ENCODE measurements at places on chromosomes 2 and 18. TPM values are rescaled to one million over a fixed set of nuclear protein-coding genes. Genes with fewer than 3 reads are reported as not detected.

DNA sequence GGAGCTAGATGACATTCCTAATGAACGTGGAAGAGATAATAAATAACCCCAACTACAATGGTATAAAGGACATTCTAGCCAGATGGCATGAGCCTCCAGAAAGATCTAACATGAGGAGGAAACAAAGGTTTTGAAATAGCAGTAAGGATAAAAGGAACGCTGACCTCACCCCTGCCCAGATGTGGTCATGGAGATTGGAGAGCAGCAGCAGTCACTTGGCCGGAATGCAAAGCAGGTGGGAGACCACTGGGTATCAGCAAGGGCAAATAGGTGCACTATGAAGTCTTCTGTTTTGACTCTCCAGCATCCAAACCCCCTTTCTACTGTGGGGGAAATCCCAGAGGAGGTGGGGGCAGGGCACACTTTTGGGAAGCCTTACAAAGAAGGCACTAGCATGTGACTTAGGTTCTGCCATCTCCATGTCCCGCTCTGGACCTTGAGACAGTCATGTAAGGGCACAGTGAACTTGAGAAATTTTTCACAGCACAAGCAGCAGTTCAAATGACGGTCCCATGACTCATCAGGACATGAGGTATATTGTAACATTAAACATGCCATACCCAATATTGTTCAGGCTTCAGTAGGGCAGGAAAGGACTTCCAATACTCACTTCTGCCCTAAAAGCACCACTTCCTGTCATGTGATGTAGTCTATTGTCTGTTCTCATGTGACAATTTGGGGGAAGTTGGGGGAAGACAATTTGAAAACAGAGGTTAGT lies 55.2 kb downstream of the METTL4 start:
- peaks cover 2% of the 10 kb centered on the region for H3K27me3 ChIP-seq
- no peaks in the 10 kb centered on the region for H3K36me3 ChIP-seq
- no peak overlapping the region for H3K27ac ChIP-seq
- no peaks in the 10 kb centered on the region for H3K4me1 ChIP-seq

DNA sequence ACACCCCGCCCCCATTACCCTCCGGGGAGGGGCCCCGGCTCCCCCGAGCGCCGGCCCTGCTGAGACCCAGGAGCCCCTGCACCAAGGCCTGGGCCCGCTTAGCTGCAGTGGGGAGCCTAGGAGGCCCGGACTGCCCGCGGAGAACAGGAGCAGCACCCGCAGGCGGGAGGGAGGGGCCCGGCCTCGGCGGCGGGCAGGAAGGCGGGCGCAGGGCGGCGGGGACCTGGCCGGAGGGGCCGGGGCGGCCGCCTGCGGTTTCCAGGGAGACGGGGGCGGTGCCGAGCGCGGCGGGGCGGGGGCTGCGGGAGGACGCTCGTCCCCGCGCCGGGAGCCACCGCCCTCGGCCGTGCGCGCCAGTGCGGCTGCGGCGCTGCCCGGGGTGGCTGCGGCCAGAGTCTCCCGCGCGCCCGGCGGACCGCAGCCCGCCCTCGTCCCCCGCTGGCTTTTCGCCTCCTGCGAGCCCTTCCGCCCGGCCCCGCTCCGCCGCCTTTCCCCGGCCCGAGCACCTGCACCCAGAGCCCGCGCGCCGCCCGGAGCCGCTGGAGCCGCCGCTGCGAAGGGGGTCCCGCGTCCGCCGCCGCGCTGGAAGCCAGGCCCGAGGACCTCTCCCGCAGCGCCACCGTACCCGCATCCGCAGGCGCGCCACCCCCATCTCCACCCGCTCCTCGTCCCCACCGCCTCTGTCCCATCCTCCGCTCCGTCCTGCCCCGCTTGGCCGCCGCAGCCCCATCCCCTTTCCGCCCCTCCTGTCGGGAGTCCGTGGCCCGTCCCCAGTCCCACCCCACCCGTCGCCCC lies 17.2 kb downstream of the GPC1 start:
- DNase-seq = no peak
- H3K36me3 ChIP-seq = no peaks in the 10 kb centered on the region
- H3K4me3 ChIP-seq = peak overlapping the region; percentile 68
- H3K4me1 ChIP-seq = peaks cover 49% of the 10 kb centered on the region

DNA sequence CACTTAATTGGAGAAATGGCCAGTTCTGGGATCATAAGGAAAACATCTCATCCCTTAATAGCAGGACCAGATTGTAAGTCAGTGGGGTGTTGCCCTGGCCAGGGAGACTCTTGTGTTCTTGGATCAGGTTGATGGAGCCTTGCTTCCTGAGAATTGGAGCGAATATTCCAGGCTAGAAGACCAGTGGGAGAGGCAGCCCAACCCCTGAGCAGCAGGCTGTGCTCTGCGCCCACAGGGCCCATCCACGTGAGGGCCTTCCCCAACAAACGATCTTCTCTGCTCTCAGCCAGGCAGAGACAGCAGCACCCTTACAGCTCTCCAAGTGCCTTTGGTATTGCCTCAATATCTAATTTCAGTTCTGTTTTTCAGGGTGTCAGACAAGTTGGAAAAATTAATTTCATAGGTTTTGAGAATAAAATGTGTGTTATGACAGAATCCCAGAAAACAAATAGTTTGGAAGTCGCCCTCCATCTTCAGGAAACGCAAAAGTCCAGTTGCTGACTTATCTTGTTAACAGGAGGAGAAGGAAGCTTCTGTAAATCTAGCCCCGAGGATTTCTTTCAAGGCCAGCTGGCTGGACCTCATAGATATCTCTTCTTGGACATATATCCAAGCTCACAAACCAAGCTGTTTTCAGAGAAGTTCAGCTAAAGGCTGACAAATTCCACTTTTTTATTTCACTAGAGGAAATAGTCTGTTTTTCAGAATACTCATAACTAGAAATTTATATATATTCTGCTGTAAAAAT lies 105.5 kb downstream of the COPS8 start:
- H3K27me3 ChIP-seq = no peaks in the 10 kb centered on the region
- peaks cover 35% of the 10 kb centered on the region for H3K4me1 ChIP-seq
- H3K27ac ChIP-seq = peak overlapping the region; percentile 84
- DNase-seq = no peak
- H3K36me3 ChIP-seq = no peaks in the 10 kb centered on the region
- no peak overlapping the region for H3K4me3 ChIP-seq

DNA sequence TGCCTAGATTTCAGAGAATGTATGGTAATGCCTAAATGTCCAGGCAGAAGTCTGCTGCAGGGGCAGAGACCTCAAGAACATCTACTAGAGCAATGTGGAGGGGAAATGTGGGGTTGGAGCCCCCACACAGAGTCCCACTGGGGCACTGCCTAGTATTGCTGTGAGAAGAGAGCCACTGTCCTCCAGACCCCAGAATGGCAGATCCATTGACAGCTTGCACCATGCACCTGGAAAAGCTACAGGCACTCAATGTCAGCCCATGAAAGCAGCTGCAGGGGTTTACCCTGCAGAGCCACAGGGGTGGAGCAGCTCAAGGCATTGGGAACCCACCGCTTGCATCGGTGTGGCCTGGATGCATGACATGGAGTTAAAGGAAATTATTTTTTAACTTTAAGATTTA lies 314.1 kb downstream of the CYRIA start:
- peaks cover 6% of the 10 kb centered on the region for H3K36me3 ChIP-seq
- no peaks in the 10 kb centered on the region for H3K4me1 ChIP-seq
- H3K27me3 ChIP-seq = no peaks in the 10 kb centered on the region

DNA sequence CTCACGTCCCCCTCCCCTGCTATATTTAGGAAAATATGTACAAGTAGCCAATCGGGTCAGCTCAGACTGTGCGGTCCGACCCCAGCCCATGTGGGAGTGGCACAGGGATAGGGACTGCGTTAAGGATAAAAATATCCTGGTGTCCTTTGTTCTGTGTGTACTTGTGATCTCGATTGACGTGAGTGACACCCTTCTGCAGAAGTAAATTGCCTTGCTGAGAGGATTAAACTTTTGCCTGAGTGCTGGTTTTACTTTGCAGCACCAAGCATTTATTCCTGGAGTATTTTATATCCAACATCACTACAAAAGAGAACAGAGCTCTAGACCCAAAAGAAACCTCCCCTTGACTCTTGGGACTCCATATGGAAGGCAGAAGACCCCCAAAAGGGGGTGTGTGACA lies 28.0 kb upstream of the RALBP1 start:
- DNase-seq = no peak
- no peak overlapping the region for H3K27ac ChIP-seq
- H3K36me3 ChIP-seq = no peaks in the 10 kb centered on the region
- peaks cover 3% of the 10 kb centered on the region for H3K4me1 ChIP-seq

- H3K27ac ChIP-seq = no peak overlapping the region
- DNase-seq = no peak
- H3K27me3 ChIP-seq = peaks cover 29% of the 10 kb centered on the region
- no peak overlapping the region for H3K4me3 ChIP-seq
- no peaks in the 10 kb centered on the region for H3K36me3 ChIP-seq
- no peaks in the 10 kb centered on the region for H3K4me1 ChIP-seq
Measured at GRCh38 chr2:68716604-68717304, 17.9 kb upstream of the ARHGAP25 start.

- peaks cover 7% of the 10 kb centered on the region for H3K4me1 ChIP-seq
- no peak overlapping the region for H3K4me3 ChIP-seq
- no peak overlapping the region for H3K27ac ChIP-seq
- H3K27me3 ChIP-seq = peaks cover 10% of the 10 kb centered on the region
- DNase-seq = no peak
Measured at GRCh38 chr2:238968616-238969384, 120.9 kb downstream of the TWIST2 start.

DNA sequence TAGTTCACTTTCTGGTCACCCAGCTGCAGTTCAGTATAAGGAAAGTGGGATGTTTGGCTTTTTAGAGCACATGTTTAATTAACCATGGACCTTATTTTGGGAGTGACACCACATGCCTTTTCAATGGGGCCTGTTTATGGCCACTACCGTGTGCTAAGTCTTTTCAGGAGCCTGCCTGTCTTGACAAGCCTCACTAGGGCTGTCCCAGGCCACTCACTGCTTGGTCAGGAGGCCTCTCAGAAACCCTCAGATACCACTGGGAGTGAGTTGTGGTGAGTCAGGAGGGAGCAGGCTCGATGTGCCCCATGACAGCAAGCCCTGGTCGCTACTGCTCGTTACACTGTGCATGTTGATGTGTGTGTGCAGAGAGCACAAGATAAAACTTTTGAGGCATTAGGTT lies 123.0 kb downstream of the MAP4K4 start:
- peak overlapping the region; percentile 57 for H3K27ac ChIP-seq
- H3K36me3 ChIP-seq = no peaks in the 10 kb centered on the region
- no peak for DNase-seq
- H3K4me3 ChIP-seq = no peak overlapping the region

DNA sequence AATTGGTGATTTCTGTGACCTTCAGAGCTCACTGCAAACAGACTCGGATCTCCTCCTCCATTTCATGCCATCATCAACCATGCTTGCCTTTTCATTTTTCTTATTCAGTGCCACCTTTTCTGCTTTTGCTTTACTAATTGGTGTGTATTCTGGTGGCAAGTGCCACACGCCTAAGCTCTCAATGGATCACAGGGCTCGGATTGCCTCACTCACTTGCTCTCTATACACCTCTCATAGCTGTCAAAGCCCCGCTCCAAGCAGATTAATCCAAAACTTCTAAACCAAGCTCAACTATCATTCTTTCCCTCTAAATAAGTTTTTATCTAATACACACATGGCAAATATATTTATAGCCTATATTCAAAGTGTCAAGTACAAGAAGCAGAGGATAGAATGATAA lies 86.4 kb downstream of the PLEKHM3 start:
- no peaks in the 10 kb centered on the region for H3K4me1 ChIP-seq
- H3K27me3 ChIP-seq = no peaks in the 10 kb centered on the region
- no peak for DNase-seq
- no peak overlapping the region for H3K27ac ChIP-seq

DNA sequence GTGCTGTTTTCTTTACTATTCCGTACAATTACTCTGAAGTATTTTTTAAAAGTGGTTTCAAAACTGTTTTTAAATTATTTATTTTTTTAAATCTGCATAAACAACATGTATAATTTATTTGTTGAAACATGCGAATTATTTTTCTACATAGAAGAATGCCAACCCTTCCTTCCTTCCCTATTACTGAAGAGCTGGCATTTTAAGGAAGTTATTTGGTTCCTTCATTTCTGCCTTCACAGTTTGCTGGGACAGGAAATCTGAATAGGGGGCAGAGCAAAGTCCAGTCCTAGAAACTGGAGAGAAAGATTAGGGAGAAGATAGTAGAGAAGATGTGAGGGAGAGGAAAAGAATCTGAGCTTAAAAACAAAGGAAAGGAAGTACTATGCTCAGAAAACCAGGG lies 146.7 kb upstream of the ACVR2A start:
- H3K4me3 ChIP-seq = no peak overlapping the region
- H3K36me3 ChIP-seq = no peaks in the 10 kb centered on the region
- no peak overlapping the region for H3K27ac ChIP-seq
- no peaks in the 10 kb centered on the region for H3K27me3 ChIP-seq
- DNase-seq = no peak
- H3K4me1 ChIP-seq = peaks cover 5% of the 10 kb centered on the region

DNA sequence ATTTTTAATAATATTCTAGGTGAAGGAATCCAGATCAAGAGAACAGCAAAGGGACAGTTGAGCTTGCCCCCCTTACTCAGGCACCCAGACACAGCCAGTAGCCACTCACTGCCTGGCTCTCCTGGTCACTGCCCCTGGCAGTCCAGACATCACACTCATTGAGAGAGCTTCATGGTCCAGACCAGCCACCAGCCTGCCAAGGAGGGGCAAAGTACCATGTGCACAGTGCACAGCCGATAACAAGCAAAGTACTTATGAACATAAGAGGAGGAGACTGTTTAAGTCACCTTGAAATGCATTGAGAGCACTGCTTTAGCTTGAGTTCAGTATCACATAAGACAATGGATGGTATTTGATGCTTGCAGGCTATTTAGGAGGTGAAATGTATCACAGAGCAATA lies 21.6 kb upstream of the CYRIA start:
- DNase-seq = no peak
- H3K4me1 ChIP-seq = peaks cover 16% of the 10 kb centered on the region
- no peak overlapping the region for H3K4me3 ChIP-seq
- no peaks in the 10 kb centered on the region for H3K27me3 ChIP-seq
- no peak overlapping the region for H3K27ac ChIP-seq
- no peaks in the 10 kb centered on the region for H3K36me3 ChIP-seq

- no peak overlapping the region for H3K27ac ChIP-seq
- H3K4me3 ChIP-seq = no peak overlapping the region
- H3K4me1 ChIP-seq = peaks cover 9% of the 10 kb centered on the region
- H3K36me3 ChIP-seq = no peaks in the 10 kb centered on the region
- H3K27me3 ChIP-seq = peaks cover 57% of the 10 kb centered on the region
Measured at GRCh38 chr18:48442761-48443160, 33.6 kb upstream of the ZBTB7C start.

Gene SLC19A3
- 11.4 TPM for total RNA-seq

Gene QPCT
- 0.16 TPM for total RNA-seq

Gene CXCR1
- total RNA-seq = not detected

Gene C2orf66
- total RNA-seq = 0.18 TPM

Gene ABHD1
- 0.95 TPM for total RNA-seq

Gene PAIP2B
- 10.3 TPM for total RNA-seq

Data from mesothelial cell of epicardium (in vitro differentiated cells).